ENCODE measurements at places on chromosomes 5 and 9.

DNA sequence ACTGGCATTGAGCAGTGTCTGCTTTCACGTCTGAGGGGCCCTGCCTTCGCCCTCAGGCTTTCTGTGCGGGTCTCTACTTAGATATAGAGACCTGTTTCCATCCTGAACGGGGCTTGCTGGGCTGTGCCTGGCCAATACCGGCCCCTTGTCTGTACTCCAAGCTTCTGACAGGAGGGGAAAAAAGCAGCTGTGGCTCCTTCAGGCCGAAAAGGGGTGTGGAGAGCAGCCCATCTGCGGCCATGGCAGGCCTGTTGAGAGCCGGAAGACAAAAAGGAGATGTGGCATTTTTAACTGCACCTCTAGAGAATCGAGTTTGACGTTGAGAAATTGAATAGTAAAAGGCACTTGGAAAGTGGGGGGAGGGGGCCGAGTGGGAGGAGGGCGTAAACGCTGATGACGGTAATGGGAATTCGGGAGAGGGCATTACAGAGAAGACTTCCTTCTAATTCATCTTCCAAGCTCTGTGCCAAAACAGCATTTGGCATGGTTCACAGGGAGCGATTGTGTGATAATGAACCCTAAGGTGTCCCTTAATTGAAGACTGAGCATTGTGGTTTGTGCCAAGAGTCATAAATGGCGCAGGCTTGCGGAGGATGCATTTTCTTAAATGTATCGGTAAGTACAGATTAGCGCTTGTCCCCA is 25.1 kb upstream of the PRDM12 start:
- DNase-seq: peak; percentile 44

- no peak for DNase-seq
Measured at GRCh38 chr9:2286825-2287455, 271.8 kb downstream of the SMARCA2 start.

GRCh38 chr5:164504141-164504772 is 998.8 kb downstream of the MAT2B start:
- no peak for DNase-seq

DNA sequence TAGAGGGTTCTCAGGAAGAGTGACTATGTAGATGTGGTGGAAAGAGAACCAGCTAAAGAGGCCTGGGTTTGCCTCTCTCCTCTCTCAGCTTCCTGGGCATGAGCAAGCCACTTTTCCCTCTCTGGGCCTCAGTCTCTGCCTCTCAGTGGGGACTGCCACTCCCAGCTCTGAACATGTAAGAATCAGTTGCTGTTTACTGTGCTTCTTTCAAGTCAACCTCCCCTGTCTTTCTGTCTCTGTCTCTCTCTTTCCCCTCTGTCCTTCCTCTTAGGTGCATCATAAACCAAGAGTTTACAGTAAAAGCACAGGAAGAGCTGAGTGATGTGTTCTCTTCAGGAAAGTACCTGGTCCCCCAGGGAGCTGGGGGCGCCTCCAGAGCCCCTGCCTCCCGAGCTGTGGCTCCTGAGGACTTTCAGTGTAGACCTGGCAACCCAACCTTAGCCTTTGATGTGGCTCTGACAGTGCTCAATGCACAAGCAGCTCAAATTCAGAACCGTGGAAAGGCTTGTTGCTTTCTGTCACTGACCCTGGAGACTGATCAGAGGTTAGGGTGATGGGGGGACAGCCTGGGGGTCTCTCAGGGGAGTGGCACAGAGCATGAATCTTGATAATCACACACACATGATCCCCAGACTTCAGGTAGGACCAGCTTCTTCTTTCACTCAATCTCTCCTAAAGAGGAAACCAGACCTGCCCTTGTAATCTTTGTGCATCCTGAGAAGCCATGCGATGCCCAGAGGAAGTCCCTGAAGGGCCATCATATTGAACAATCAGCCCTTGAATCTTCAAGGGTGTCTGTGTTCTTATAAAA is 59.4 kb upstream of the TNFSF8 start:
- no peak for DNase-seq

- DNase-seq: no peak
Measured at GRCh38 chr9:13860019-13860418, 453.9 kb downstream of the NFIB start.

GRCh38 chr5:56148453-56148971 is 84.6 kb downstream of the ANKRD55 start:
- no peak for DNase-seq

DNA sequence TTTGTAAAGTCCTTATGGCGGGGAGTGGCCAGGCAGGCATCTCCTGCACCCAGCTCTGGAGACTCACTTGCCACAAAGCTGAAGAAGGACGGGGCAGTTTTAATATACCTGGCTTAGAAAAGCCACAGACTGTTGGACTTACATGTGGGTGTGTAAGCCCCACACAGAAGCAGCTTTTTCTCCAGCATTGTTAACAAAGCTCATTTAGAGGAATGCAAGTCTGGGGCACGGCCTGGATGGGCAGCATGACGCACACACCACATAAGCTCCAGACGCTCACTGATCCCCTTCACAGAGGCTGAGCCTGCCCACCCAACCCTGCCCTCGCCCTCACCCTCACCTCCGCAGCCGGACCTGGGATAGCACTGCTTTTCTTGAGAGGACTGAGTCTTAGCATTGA is 58.0 kb upstream of the PDE8B start:
- DNase-seq: no peak

DNA sequence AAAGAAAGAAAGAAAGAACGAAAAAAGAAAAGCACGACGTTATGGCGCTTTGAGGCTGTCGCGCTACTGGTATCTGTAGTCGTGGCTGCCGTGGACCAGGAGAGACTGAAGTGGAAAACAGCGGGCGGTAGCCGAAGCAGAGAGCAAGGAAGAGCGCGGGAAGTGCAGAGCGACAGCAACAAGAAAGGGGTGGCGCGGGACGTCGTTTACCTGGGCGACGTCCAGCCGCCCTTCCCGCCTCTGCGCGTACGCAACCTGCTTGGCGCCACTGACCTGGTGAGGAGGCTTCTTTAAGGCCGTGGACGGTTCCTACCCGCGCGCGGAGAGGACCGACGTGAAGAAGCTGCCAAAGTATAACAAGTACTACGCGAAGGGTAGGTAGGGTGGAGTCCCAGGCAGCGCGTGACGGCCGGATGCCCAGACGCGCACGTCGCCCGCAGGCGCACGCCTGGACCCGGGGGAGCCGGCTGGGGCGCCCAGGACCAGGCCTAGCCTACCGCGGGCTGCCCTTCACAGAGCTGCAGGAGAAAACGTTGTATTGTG is 15.4 kb downstream of the CCL28 start:
- peak; percentile 32 for DNase-seq

Data from HL-60 (cell line).